ENCODE measurements at places on chromosomes 16 and 17.

- no peak for DNase-seq
Measured at GRCh38 chr17:64638552-64639203, 23.4 kb downstream of the SMURF2 start.

- DNase-seq: no peak
Measured at GRCh38 chr16:23754594-23755483, at the start of gene CHP2. Gene CHP2 (plus strand): TSS chr16:23755026. CDS start chr16:23755050, 24 bp downstream.

DNA sequence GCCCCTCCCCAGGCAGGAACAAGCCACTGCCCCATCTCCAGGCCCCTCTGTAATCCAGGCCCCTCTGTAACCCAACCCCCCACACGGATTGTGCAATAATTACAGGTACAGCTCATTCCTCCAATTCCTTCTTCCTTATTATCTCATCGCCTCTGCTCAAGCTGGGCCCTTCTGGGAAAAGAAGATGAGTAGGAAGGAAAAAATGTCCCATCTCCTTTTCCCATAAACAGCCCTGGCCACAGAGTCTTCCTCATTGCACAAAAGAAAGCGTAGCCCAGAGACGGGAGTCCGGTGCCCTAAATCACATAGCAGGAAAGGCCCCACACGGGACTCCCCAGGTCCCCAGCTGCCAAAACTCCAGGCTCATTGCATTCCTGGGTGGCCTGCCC is 3.6 kb upstream of the LITAFD start:
- peak; percentile 67 for DNase-seq

DNA sequence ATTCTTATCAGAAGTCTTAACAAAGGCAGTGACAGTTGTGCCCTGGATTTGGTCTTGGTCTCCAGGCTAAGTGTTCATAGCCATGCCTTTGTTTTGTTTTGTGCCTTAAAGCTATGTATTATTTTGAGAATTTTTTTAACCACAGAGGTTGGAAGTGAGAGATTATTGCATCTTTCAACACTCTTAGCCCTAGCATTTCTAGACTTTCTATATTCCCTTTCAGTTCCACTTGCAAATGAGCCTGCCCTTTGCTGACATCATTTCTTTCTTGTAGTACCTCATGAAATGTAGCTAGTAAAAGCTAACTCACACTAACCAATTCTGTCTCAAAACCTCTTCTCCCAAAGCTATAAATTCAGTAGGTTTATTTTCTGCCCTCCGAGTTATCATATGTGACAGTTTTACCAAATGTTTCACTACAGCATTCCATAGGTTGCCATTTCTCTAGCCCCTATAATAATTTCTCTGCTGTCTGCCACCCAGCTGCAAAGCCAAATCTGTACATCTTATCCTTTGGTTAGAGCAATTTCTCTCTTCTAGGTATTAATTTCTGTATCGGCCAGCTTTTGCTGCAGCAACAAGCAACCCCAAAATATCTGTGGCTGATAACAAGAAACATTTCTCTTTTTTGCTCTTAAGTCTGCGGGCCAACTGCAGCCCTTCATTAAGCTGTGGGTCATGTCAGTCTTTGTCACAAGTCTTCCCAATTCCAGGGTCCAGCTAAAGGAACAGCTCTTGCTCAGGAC is 14.2 kb upstream of the CCL1 start:
- DNase-seq: no peak

- DNase-seq: no peak
Measured at GRCh38 chr16:83714286-83714685, 93.5 kb upstream of the HSBP1 start.

- DNase-seq: no peak
Measured at GRCh38 chr17:44184212-44184810, 2.5 kb upstream of the TMUB2 start.

DNA sequence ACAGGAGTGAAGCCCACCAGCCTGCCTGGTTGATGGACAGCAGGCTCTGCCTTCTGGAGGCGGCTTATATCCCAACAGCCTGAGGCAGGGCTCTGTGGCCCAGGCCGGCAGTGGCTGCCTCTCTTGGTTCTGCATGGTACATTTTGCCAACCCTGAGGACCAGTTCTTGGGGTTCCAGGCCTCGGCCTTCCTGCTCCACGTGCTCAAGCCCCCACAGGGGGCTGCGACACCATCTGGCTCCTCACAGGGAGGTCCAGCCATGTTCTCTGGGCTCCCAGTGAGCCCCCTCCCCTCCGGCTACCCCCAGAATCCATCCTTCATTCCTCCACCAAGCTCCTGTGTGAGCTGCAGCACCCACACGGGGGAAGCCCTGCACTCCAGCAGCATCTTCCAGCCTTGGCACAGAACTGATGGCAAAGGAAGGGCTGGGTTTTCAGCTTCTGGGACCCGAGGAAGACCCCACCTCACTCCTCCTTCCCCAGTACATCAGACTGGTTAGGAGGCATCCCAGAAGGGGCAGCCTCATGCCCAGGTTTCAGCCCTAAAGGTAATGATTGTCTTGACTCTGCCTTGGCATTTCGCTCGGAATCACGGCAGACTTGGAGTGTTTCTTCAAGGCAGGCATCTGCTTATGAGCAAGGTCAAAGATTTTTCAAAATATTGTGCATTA is 231.2 kb downstream of the CPPED1 start:
- DNase-seq: no peak

Data from umbilical cord (tissue), 2 donors.